Left colon (tissue), 2 donors: ENCODE measurements at places on chromosomes 7 and 10.
A peak's percentile ranks its signal among the peaks of the same experiment; 100 is the strongest.

GRCh38 chr10:104045151-104046089 lies 40.3 kb downstream of the COL17A1 start:
- DNase-seq = no peak

GRCh38 chr7:24063721-24064120 lies 220.3 kb upstream of the NPY start:
- no peak for DNase-seq

- DNase-seq = peak; percentile 38
These were observed 13.6 kb downstream of the TTYH3 start for GRCh38 chr7:2645274-2645868.

- no peak for DNase-seq
These were observed 18.1 kb downstream of the GARS1 start for GRCh38 chr7:30612658-30613265.

DNA sequence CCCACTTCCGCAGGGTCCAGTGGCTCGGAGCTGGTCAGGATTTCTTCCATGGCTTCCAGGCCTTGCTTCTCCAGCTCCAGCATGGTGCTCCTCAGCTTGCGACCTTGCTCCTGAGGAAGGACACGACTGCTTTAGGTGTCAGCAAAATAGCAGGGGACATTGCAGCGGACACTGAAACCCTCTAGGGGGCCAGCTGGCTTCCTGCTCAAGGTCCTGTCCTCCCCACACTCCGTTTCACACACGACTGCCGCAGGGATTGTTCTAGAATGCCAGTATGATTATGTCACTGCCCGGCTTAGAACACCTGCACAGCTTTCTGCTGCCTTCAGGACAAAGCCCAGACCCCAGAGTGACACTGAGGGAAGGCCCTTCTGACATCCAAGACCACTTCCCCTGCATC lies 65.6 kb downstream of the SCRN1 start:
- DNase-seq = no peak

DNA sequence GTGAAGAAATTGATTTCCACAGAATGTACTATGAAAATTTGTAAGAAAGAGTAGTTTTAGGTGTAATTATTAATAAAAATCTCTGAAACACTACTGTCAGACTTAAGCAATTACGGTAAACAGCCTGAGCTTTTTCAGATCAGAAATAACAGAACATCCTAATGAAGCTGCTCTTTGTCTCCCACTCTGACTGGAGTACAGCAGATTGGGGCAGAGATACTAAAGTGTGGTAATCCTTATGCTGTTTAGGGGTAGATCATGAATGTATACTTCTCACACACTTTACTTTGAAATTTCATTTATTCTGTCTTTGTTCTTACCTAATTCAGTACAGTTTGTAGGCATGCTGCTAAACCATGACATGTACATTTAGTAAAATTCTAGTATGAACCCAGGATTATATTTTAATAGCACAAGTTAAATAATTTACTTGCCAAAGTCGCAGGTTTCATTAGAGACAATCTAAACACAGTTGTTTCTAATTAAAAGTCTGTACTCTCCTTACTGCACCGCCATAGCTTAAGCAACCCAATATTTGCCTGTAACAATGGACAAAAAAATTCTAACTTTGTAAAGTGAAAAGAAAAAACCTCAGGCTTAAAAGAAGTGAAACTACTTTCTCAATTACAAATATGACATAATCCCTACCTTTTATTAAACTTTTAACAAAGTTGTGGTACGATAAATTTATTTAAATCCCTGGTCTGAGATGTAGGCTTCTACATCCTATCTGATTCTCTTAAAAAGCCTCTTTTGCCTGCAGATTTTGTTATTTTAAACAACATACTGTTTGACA lies 88.8 kb downstream of the KMT2E start:
- no peak for DNase-seq

DNA sequence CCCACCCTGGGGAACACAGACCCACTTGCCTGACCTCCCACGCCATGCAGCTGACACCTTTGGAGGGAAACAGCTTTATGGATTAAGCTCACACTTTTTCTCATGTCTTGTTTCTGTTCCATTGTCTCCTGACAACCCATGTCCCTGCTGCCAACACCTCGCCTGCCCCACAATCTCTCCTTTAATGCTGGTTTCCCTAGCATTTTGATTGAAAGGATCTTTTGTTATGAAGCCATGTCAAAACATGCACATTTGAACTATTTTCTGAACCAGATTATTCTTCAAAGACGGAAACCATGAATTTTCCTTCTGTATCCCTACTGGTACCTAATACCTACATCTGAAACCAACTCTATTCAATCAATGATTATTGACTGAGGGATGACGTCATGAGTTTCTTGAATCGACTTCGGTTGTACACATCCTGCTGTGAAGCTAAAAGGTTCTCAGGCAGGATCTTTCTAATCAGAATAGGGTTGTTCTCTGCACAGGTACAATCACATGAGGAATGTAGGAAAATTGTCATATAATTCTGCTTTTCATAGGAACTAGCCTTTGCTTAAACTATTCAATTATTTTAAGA lies 106.2 kb upstream of the NEBL start:
- no peak for DNase-seq
